ENCODE measurements at places on chromosomes 7 and 10.

DNA sequence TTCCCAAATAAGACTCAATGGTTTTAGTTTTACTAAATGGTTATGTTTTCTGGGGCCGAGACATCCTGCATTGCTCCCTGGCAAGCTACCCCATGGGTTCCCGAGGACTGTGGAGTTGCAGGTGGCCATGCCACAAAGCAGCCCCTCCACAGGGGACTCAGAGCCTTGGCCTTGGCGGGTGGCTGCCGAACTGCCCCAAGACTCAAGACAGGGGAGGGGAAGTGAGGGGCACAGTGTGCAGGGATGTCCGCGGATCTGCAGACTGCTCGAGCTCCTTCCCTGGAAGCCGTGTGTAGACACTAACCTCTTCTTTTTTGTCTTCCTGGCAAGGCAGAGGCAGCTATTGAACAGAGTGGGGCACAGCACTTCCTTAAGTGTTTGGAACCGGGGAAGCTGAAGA is 154.6 kb downstream of the EBF3 start:
- no peak for DNase-seq

DNA sequence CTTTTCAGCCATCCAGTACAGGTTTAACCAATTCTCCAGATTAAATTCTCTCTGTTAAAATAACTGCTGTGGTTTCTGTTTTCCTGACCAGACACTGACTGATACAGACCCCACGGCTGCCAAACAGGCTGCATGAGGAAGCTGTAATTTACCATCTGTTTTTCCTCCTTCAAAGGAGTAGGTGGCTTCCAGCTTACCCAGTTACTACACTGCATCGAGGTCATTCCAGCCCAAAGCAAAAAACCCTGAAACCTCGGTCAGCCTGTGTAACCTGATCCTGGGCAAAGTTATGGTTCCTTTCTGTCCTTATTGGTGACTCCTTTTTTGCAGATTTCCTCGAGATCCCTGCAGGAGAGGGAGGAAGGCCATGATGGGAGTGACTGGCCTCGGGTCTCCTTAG is 27.9 kb upstream of the LOXL4 start:
- DNase-seq = no peak

GRCh38 chr7:33973231-33974015 is 68.1 kb downstream of the BMPER start:
- DNase-seq = no peak

DNA sequence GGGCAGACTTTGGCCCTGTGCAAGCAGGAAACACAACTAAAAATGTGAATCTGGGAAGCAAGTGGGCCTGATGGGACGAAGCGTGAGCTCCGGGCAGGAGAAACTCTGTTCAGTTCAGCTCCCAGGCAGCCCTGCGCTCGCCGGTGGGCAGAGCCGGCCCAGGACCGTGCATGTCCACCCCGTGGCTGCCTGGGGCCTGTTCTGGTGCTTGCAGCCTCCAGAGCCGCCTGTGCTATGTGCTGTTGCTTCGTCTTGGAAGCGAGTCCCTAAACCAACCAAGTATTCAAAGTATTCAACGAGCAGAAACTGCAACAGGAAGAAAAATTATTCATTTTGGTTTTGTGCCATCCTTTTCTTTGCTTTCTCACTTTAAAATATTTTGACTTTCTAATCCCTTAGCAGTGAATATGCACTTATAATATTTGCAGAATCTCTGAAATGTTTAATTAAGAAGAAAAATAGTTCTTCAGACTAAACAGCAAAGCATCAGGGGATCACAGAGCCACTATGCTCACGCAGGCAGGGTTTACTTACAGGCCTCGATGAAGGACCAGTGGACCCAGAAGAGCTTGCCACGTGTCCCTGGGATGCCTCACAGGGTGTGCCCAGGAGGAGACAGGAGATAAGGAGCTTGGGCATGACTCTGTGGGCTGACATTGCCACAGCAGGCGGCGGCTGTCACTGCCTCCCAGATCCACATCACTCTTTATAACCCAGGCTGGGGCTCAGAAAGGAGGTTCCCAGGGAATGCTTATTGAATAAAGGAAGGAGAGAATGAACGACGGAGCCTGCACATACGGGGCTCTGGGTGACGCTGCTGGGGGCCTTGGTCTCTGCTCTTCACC is 45.6 kb downstream of the VIPR2 start:
- no peak for DNase-seq

- no peak for DNase-seq
Observed at GRCh38 chr10:88315755-88316154, 267.4 kb downstream of the RNLS start.

- no peak for DNase-seq
Observed at GRCh38 chr7:84452618-84453017, 258.0 kb upstream of the SEMA3A start.

DNA sequence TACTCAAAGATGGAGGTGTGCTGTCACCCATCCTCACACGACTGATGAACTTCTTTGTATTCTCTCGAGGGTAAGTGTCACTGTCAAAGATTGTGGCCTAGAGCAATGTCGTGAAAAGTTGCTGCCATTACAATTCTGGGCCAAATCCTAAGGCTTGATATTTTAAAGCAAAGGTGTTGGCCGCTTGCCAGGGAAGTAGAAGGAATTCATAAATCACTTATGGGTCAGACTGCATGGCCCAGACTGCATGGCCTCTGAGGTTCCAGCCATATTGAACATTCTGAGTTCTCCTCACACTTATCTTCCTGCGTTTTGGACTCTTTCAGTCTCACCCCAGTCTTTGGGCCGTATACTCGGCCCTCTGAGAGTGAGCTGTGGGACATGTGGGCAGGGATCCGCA is 8.6 kb downstream of the MEST start:
- no peak for DNase-seq

GRCh38 chr10:88805361-88805760 is 2.8 kb downstream of the LIPM start:
- no peak for DNase-seq

GRCh38 chr7:131045526-131045925 is 282.1 kb upstream of the MKLN1 start:
- no peak for DNase-seq

DNA sequence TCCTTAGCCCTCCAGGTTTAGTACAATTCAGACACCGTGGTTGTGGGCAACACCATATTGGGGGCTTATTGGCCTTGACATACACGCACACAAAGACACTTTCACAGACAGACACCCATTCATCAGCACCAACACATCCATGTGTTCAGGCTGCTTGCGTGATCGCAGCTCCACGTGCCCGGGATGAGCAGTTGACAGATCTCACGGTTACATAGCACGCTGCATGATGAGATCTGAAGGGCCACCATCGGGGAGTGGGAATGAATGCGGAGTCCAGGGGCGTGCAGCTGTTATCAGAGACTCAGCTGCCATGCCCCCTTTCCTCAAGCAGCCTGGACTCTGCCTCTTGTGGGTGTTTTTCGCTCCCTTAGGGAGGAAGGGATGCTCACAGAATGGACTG is 285.2 kb downstream of the USP6NL start:
- DNase-seq = no peak

GRCh38 chr10:133134411-133135115 is 25.5 kb upstream of the KNDC1 start:
- no peak for DNase-seq

DNA sequence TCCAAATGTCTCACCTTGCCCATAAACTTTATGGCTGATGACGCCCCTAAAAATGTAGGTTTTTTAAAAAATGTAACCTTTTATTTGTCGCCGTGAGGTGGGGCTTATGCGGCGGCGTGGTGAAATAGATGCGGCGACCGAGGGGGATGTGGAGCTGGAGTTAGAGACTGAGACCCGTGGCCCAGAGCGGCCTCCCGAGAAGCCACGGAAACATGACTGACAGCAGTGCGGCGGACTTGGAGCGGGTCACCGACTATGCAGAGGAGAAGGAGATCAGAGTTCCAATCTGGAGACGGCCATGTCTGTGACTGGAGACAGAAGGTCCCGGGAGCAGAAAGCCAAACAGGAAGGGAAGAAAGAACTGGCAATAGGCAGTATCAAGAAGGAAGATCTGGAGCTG is 46.5 kb downstream of the C7orf33 start:
- DNase-seq = no peak

GRCh38 chr10:61978965-61979364 is 77.5 kb downstream of the ARID5B start:
- no peak for DNase-seq

DNA sequence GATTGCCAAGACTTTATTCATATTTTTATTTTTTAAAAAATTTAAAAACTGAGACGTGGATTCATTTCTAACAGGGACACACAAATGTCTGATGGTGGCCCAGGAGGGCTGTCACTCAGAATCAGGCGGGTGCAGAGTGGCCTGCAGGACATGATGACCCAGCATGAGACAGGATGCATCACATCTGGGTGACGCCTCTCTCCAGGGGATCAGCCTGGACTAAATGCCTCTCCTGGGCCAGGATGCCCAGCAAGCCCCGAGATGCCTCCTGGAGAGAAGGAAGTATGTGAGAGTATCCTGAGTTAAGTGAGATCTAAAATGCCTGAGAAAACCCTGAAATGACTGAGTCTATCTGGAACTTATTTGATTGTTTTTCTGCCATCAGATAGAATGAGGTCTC is 16.9 kb upstream of the MTURN start:
- DNase-seq = no peak

DNA sequence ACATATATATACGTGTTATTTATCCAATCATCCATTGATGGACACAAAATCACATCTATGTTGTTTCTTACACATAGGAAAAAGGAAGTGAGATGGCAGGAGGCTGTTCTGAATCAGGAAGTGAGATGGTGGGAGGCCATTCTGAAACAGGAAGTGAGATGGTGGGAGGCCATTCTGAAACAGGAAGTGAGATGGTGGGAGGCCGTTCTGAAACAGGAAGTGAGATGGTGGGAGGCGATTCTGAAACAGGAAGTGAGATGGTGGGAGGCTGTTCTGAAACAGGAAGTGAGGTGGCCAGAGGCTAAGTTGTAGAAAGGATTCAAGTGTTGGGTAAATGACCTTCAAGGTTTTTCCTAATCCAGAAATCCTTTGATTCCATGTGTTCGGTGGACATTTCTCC is 921.5 kb downstream of the TYW1 start:
- no peak for DNase-seq

DNA sequence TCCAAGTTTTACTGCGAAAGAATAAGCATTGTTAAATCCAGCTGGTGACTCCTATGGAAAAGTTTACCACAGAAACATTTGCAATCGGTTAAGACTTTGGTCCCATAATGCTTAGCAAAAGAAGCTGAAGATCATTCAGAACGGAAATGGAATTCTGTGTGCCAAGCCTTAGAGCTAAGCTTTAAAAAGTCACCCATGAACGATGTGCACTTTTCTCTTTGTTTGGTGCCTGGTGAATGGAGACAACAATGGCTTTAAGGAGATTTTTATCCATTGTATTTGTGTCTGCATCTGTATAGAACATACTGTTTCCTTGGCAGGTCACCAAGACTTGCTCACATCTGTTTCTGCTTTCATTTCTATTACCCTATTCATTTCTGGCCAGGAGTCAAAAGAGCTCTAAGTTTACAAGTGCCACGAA is 26.3 kb upstream of the COL1A2 start:
- DNase-seq = no peak

DNA sequence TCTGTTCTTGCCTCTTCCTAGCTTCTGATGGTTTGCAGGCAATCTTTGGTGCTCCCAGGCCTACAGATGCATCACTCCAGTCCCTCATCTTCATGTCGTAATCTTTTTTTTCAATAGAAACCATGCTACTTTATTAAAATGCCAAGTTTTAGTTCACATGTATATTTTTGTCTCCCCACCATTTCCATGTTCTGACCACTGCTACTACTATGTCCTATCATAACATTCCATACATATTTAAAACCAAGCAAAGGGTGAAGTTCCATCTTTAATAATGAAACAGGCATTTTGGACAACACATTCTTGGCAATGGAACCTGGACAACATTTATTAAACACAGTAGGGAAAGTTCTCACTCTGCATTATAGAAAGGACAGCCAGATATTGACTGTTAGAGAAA is 58.8 kb downstream of the ZNF518A start:
- DNase-seq = no peak

DNA sequence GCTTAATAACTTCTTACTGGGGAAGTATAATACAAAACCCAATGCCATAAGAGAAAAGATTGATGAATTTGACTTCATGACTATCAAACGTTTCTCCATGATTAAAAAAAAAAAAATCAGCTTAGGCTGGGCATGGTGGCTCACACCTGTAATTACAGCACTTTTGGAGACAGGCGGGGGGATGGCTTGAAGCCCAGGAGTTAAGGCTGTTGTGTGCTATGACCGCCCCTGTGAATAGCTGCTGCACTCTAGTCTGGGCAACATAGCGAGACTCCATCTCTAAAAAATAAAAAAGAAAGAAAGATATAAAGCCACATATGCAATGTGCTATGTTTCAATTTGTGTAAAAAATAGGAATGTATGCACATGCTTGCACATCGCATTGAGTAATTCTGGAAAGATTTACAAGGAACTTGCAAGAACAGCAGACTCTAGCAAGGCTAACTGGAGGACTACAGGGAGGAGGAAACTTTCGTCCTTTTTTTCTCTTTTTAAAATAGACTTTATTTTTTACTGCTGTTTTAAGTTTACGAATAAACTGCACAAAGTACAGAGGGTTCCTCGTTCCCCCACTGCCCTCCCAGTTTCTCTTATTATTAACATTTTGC is 10.3 kb upstream of the RARRES2 start:
- DNase-seq = no peak

DNA sequence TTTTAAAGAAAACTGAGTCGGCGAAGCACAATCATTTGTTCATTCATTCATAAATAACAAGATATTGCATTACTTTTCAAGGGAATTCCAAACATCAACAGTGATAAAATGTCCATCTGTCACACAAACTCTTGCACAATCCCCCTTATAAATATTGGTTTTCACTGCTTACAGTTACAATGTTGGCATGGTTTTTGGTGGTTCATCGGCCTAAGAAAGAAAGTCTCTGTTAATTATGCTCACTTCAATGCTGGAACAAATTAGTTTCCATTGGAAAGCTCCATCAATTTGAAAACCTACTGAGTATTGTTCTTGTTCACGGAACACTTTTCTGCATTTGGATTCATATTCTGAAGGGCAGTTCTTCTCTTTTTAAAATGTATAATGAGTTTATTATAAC is 188.5 kb downstream of the JAZF1 start:
- no peak for DNase-seq

- DNase-seq = no peak
Observed at GRCh38 chr10:14821635-14822375, 16.0 kb downstream of the CDNF start.

DNA sequence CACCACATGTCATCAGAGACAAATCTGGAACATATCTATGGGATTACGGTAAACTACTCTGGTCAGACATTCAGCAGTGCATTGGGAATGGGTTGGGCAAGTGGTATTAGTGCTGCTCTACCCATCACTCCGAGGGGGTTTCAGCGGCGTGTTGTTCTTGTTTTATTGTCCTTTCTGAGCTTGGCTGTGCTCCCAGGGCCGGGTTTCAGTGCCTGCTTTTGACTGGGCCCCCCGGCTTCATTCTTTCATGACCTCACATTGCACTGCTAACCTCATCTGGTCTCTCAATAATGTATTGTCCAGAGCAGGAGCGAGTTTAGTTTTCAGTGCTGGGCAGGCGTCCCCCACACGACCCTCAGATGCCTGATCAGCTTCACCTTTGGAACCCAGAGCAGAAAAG is 364.6 kb downstream of the PAXIP1 start:
- no peak for DNase-seq
